ENCODE measurements at places on chromosomes 2 and 18. TPM values are rescaled to one million over a fixed set of nuclear protein-coding genes. Genes with fewer than 3 reads are reported as not detected.

DNA sequence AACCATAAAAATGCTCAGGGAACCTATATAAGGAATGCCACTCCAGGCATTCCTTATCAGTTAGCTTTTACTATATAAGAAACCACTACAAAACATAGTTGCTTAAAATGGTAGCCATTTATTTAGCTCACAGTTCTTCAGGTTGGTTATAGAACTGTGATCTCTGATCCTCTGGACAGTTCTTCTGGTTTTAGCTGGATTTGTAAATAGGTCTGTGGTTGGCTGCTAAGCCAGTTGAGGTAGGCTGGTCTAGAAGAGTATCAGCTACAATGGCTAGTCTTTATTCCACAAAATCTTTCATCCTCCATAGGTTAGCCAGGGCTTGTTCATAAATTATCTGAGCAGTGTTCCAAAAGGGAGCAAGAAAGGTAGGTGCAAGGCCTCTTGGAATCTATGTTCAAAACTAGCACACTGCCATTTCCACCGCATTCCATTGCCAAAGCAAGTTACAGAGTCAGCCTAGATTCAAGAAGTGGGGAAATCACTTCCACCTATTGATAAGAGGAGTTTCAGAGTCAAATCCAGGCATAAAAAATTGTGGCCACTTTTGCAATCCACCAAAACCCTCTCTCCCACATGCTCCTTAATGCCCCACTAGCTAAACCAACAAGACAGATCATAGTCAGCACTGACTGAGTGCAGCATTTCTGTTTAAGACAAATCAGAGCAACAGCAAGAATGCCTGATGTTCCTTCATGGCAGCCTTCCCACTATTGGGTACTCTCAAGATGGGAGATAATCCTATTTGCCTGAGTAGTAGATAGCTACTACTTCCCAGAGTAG, 146.4 kb downstream of the IRS1 start:
- DNase-seq = no peak

DNA sequence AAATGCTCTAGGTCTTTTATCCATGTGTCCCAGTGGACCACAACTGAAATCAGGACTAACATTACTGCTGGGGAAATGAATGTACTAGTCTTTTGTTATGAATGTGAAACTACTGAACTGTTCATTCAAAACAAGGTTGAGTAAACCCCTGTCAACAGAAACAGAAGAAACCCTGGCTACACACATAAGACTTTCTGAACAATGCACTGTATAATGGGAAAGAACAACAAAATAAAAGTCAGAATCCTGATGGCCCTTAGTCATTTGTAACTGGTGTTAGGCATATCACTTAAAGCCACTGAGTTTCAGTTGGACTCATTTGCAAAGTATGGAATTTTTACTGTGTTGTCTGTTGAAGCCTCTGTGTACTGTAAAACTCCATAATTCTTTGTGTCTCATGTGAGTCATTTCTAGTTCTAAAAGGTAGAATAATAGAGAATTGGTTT, 77.0 kb upstream of the UBXN4 start:
- no peak for DNase-seq

DNA sequence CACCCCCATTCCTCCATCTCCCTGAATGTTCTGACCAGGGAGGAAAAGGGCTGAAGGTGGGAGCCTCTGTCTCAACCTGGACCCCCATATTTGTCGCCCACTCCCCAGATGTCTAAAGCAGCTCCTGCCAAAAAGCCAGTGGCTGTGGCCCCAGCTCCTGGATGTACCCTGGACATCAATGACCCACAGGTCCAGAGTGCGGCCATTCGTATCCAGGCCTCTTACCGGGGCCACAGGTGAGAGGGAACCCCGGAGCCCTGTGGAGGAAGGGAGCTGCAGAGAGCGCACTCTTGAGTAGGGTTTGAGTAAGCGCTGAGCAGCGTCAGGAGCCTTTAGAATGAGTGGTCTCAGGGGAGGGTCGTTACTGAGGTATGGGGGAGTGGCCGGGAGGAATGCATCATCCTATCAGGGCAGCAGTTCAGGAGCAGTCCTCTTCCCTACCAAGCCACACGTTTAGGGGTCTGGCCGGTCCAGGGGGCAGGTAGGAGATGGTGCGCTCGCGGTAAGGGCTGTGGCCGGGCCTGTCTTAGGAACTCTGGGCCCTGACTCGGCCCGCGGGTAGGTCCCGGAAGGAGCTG, 2.4 kb upstream of the GMPPA start:
- no peak for DNase-seq

DNA sequence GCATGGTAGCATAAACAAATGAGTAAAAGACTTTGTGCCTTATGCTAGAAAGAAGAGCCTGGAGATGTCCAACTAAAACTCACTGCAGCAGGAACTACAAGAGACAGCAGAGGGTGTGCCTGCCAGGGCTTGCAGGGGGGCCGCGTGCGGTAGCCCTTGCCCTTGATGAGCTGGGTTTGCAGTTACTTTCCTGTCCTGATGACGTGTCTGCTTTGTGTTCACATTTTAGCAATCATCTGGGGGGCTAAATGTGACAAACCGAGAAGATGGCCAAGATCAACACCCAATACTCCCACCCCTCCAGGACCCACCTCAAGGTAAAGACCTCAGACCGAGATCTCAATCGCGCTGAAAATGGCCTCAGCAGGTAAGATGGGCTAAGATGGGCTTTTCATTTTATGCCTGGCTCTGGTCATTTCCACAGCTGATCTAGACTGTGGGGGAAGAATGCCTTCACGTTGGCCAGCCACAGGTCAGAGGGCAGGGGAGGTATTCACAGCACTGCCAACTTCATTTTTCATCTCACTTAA, 23.5 kb downstream of the CNGA3 start:
- no peak for DNase-seq

DNA sequence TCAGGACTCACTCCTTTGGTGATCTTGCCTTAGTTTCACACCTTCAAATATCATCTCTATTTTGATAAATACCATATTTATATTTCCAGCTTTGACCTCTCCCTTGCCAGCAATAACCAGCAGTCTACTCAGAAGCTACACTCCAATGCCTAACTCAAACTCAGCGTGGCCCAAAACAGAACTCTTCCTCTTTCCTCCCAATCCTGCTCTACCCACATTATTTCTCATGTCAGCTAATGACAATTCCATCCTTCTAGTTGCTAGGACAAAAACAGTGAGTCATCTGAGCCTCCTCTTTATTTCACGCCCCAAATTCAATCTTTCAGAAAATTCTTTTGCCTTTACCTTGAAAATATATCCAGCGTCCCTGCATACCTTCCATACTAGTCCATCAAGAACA, 23.5 kb downstream of the CYRIA start:
- no peak for DNase-seq

DNA sequence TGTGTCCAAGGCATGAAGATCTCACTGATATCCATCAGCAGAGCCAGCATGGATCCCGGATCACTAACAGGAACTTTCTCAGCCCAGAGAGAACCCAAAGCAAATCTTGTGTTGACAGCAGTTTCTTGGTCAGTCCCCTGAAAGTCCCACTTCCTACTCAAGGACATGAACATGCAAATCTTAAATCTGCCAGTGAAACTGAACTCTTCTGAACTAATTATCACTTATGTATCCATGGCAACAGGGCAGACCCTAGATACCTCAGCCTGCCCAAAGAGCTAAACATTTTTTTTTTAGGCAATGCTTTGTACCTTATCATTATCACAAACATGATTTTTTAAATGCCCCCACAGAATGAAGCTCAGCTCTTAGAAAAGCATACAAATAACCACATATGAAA, 127.8 kb upstream of the DDX18 start:
- no peak for DNase-seq

- no peak for DNase-seq
Observed at GRCh38 chr18:68121308-68121707, 593.6 kb downstream of the TMX3 start.

GRCh38 chr2:113277474-113278072, 1.1 kb downstream of the PAX8 start:
- DNase-seq = no peak

DNA sequence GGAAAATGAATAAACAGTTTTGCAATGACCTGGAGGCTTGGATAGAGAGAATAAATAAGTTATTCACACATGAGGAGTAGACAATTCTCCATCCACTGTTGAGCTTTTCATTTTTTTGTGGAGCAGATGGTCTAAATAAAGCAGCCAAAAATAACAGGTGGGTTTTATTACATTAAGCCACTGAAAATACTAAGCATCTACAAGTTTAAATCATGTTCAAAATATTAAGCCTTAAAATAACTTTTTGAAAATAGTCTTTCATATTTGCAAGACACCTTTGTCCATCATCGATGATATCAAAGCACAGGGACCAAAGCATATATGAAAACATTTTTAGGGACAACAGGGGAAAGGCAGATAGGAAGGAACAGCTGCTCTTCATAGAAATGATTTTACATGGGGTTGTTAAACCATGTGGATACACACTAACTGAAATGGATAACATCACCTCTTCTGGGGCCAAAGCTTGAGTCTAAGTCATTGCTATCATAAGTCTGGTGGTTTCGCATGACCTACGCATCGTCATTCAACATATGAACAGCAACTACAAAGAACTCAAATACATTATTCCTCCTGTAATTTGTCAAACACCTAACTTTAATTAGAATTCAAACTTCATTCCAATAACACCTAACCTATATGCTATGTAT, 197.6 kb upstream of the CHST9 start:
- no peak for DNase-seq

GRCh38 chr2:120638450-120638849, 97.2 kb upstream of the GLI2 start:
- no peak for DNase-seq

The CBLN2 gene
- not detected for total RNA-seq

The TEKT4 gene
- total RNA-seq = not detected

All from right lobe of liver (tissue), 6 donors.